ENCODE measurements at places on chromosomes 1 and 21.

GRCh38 chr1:184028854-184029623 is 8.5 kb downstream of the COLGALT2 start:
- DNase-seq: no peak

DNA sequence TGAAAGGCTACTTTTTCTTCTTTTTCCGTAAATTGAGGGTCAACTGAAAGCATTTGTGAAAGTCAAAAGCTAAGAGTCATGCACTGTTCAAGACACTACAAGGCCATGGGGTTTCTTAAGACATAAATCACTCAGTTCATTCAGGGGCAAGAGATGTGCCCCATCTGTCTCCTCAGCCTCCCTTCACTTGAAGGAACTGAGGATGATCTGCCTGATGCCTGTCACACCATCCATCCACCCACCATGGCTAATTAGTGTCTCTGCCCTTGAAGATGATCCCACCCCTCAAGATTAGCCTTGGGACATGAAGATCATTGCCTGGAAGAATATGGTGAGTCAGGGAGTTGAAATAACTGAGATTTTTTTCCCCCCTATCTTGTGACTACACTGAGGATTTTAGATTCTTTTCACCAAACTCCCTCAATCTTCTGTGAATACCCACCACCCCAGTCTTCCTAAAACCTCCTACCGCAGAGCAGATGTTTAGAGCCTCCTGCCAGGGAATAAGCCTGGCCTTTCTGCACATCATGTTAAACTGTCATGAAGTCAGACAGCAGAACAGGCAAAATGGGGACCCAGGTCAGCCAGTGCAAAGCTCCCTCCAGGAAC is 88.6 kb upstream of the LMO4 start:
- DNase-seq: no peak

DNA sequence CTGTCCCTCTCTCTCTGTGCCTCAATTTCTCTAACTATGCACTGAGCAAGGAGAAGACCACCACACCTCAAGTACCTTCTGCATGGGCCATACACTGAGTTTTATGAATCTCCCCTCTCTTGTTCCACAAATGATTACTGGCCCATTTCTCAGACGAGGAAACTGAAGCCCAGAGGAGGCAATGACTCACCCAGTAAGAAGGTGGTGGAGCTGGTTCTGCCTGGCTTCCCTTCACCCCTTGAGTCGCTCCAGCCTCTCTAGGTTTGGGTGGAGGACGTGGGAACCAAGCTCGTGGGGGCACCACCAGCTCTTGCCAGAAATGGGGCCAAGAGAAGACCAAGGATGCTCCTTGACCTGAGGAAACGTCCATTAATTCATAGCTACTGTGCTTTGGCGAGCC is 21.3 kb upstream of the RUNX3 start:
- DNase-seq: no peak

- DNase-seq: no peak
Measured at GRCh38 chr1:84480650-84481049, 1.6 kb downstream of the RPF1 start.

- DNase-seq: no peak
Measured at GRCh38 chr1:46508757-46509156, 19.1 kb downstream of the DMBX1 start.

GRCh38 chr1:172941945-172942344 is 108.8 kb downstream of the TNFSF18 start:
- DNase-seq: no peak

DNA sequence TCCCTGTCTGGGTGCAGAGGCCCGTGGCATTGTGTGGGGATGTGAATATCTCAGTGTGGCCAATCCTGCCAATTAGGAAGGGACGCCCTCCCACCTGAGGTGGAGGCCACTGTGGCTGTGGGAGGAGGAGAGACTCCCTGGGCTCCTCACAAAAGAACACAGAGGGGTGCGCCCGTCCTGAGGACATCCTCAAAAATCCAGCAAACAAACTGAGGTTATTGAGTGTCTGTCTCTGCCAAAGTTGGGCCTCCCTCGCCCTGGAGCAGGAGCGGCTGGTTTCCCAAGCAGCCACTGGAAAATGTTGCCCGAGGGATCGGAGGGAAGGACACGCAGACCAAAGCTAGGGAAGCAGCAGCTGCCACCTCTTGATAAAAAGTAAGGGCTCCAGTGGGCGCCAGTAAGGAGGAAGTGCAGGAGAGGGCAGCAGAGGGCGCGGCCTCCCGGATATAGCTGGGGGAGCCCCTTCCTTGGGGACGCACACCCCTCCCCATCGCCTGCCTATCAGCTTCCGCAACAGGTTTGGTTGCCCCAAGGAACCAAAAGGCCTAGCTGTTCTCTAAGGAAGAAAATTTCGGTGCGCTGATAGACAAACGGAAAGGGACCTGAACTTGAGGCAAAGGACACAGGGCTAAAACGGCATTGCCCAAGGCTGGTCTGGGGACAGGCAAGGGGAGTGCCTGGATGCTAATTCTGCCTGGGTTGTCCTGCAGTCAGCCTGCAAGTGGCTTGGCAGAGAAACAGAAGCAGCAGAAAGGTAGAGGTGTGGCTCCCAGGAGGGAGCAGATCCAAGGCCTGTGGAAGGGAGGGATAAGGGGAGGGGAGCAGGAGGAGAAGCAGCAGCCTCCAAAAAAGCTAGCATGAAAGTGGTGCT is 1.7 kb upstream of the GRIK3 start:
- peak; percentile 76 for DNase-seq

GRCh38 chr1:218346391-218347204 is 1.5 kb downstream of the TGFB2 start:
- DNase-seq: peak; percentile 22

DNA sequence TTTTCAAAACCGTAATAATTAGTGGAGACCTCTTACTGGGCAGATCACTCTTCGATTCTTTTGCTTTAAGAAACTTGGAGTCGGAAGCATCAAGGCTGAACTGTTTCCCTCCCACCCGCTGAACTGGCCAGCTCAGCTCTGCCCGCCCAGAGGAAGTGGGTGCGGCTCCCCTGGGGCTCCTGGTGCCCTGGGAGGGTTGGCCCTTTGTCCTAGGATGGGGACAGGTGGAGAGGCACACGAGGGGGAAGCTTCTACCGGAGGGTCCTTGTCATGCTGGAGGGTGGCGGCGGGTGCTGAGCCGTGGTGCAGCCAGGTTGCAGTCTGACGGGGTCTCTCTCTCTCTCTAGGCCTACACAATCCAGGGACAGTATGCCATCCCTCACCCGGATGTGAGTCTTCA is 64.3 kb upstream of the COL6A1 start:
- DNase-seq: no peak

GRCh38 chr1:151340870-151341754 is 5.9 kb downstream of the RFX5 start:
- DNase-seq: peak; percentile 47

GRCh38 chr1:246364415-246364941 is 142.6 kb downstream of the SMYD3 start:
- no peak for DNase-seq

DNA sequence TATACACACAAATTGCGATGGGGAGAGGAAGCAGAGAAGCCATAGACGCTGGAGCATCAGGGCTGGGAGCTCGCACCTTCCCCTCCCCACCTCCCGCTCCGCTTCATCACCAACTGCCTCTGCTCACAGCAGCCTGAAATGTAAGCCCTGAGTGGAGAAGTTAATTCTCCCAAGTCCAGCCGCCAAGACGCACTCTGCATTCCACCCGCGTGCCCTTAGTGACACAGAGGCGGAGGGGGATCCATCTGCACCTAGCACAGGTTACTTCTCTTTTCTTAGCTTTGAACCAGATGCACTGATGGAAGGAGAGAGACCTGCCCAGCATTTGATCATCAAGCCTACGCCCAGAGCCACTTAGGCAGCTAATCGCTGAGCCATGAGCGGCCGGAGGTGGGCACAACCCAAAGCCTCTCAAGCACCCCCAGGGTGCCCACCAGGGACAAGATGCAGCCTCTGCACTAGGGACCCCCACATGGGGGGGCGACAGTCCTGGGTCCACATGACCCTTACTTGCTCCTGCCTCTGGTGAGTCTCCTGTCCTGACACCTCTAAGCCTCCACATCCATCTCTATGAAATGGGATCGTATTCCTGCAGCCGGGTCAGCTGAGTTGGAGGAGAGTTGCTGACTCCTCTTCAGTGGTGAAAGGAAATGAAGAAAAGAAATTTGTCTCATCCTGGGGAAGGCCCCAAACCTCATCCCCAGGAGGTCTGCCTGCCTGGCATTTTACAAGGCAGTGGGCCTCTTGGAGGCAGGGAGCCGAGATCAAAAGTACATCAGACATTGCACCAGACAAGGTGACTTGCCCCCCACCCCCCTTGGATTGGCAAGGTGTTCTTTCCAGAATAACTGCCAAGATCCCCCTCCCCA is 316.2 kb downstream of the MATN1 start:
- DNase-seq: no peak

DNA sequence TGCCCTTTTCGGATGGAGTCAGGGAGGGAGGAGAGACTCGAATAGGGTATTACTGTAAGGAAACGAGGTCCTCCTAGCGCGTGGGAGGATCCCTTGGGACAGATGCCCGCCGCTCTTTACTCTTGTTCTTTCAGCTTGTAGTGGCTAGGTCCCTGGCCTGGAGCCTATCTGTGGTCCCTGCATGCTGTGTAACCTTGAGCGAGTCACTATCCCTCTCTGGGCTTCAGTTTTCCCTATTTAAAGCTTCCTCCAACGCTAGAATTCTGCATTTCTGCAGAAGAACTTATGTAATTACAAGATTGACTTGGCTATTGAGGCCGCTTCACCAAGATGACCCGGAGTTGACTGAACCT is 744 bp downstream of the MIER1 start:
- no peak for DNase-seq

DNA sequence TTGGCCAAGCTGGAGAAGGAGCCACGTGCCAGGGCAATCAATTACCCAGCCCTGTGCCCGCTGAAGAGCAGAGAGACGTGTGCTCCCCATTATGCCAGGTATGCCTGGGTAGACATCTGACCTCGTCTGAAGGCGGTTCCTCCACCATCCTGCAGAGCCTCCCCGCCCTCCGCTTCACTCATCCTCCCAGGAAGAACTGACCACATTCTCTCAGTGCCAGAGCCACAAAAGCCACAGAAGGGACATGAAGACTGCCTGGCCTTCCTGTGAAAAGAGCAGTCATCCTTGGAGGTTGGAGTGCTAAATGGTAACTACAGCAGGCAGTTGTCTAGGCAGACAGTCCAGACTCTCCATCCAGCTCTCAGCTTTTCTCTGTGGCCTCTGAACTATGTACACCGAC is 12.0 kb downstream of the SYT2 start:
- DNase-seq: no peak

DNA sequence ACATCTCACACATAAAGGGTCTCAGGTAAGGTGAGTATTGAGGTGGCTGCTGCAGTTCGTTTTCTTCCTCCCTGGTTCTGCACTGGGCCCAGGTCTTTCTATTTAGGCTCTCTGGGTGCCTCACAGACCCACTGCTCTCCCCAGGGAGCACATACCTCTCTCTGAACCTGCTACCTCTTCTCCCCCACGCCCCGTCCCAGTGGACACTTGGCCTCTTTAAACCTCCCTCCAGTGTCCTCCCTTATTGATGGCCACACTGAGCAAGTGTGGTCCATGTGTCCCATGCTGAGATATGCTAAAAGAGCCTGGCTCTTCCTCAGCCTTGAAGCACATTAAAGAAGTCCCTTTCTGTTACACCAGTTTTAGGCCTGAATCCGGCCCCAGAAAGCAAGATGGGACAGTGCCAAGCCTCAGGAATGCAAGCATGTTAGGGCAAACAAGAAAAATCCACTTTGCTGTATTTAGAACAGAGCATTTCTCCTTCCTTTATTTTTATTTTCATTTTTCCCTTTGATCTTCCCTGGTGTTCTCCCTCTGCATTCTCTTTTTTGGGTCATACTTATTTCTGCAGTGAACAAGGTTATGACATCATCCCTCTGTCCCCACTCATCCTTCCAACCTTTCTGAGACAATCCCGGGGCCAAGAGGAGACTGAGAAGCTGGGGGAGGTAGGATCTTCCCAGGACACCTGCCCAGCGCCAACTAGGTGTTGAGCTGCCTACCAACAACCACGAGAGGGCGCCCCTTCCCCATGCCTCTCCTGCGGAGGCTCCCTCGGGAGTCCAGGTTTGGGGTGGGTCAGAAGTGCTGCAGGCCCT is 5.0 kb upstream of the CHI3L2 start:
- peak; percentile 93 for DNase-seq

GRCh38 chr1:185645686-185646085 is 88.5 kb upstream of the HMCN1 start:
- no peak for DNase-seq

GRCh38 chr1:238606896-238607295 is 716.2 kb upstream of the ZP4 start:
- DNase-seq: no peak

GRCh38 chr1:92306020-92306419 is 7.2 kb downstream of the RPAP2 start:
- DNase-seq: no peak

GRCh38 chr1:27057389-27057788 is 44.7 kb upstream of the TENT5B start:
- DNase-seq: peak; percentile 35

GRCh38 chr1:56414728-56415224 is 164.6 kb downstream of the PLPP3 start:
- DNase-seq: no peak

GRCh38 chr1:22972760-22973159 is at the start of gene LACTBL1:
Gene LACTBL1, minus strand, starts transcription at chr1:22972866. Its CDS starts 550 bp downstream, at chr1:22972316.
- DNase-seq: no peak

DNA sequence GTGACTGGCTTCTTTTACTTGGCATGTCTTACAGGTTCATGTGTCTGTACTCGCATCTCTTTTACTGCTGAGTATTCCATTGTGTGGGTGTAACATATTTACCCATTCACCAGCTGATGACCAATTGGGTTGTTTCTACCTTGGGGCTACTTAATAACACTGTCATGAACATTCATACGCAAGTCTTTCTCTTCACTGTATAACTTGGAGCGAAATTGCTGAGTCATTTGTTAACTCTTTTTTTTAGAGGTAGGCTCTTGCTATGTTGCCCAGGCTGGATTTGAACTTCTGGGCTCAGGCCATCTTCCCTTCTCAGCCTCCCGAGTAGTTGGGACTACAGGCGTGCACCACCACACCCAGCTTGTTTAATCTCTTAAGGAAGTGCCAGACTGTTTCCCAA is 6.5 kb downstream of the PYCR2 start:
- DNase-seq: no peak

DNA sequence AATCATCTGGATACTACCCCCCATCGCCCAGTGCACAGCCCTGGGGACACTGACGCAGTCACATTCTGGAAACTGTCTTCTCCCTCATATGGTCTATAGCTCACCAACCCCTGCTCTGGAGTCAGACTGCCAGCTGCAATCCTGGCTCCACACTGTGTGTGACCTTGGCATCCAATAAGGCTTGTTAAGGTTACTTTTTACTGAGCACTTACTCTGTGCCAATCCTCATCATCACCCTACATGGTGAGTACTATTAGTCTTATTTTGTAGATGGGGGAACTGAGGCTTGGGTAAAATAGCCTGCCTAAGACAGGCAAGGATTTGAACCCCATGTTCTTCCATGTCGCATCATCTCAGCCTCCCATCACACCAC is 34.9 kb downstream of the AHDC1 start:
- no peak for DNase-seq
